Right ventricle myocardium superior (tissue), 1 donor: ENCODE measurements at places on chromosomes 6 and 20.

- no peak for DNase-seq
These were observed 24.2 kb downstream of the POFUT1 start for GRCh38 chr20:32231847-32232246.

DNA sequence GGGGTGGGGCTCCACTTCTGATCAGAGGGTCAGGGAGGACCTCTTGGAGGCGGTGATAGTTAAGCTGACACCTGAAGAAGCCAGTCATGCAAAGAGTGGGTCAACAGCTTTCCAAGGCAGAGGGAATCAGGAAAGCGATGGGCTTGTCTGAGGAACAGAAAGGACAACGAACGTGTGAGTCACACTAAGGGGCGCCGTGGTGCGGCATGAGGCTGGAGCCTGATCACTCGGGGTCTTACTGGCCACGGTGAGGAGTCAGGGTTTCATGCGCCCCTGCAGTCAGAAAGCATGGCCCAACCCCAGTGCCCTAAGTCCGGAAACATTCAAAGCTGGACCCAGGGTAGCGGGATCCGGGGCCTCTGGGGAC, 50.6 kb upstream of the SLC32A1 start:
- no peak for DNase-seq

DNA sequence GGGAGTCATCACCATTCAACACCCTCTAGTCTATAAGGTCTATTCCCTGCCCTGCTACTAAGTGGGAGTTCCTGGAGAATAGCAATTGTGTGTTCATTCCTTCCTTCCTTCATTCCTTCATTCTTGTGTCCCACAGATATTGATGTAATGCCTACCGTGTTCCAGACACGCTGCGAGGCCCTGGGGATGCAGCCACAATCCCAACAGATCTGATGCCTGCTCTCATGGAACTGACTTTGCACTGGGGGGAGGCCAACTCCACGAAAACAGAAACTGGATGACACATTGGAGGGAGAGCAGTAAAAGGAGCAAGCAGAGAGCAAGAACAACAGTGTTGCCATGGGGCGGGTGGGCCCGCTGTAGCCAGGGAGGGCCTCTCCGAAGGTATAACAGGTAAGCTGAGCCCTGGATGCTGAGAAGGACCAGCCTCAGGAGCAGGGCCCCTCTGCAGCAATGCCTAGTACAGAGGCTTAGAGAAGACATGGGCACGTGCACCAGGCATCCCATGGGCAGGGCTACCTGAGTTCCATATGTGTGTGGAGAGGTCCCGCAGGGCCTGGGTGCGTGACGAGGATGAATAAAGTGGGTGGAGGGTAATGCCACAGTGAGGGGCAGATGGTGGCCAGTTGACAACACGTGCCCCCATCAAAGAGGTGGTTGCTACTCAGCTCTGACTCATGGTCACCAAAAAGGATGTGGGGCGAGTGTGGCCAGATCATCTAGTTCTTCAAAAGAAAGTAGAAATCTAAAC, 173.9 kb downstream of the NFATC2 start:
- no peak for DNase-seq

- no peak for DNase-seq
These were observed 8.1 kb upstream of the ID1 start for GRCh38 chr20:31596831-31597480.

- DNase-seq, result peak; percentile 42
These were observed 67.3 kb upstream of the JAG1 start for GRCh38 chr20:10741060-10741459.

DNA sequence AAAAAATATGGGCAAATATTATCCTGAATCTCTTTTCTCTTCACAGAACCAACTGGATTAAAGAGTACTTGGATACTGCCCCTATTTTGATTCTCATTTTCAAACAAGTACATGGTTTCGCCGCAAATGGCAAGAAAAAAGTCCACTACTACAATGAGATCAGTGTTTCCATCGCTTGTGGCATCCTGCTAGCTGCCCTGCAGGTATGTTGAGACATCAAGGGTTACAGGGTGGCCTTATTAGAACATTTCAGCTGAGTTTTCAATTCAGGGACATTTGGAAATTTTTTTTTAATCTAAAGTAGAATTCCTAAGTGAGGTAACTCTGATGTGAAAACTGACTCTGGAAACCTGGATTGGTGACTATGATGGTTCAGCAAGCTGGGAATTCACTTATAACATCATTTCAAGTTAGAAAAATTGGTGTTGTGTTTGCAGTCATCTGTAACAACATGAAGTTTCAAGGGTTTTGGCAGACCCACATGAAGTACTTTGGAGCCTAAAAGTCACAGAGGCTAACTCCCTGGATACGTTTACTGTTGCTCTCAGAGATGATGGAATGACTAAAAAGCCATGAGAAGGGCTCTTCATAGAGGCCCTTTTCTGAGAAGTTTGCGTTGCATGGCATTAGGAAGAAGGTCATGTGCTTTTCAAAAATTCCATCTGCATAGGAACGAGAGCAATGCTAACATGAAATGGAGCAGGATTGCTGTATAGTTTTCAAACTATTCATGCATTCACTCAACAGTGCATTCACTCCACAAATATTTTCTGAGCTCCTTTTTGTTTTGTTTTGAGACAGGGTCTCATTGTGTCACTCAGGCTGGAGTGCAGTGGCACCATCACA, 25.5 kb downstream of the IYD start:
- DNase-seq, result no peak

- DNase-seq, result no peak
These were observed 145.5 kb upstream of the LAMP5 start for GRCh38 chr20:9368893-9369292.

GRCh38 chr6:28523241-28523622, 2.4 kb upstream of the GPX5 start:
- DNase-seq, result no peak

- DNase-seq, result no peak
These were observed 70.4 kb upstream of the CST7 start for GRCh38 chr20:24878657-24879056.

DNA sequence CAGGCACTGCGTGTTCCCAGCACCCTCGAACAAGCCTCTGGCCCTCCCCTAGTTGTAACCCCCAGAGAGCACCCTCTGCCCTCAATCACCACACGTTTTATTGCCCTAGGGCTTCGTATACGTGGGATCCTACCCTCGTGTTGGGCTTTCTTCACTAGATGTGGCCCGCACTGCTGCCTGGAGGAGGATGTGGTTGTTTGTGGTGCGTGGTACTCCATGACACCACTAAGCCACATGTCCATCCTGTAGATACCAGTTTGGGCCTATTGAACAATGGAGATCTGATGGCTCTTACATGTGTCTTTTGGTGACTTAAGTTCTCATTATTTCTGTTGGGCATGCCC, 17.0 kb downstream of the SLC2A4RG start:
- no peak for DNase-seq

GRCh38 chr6:169894377-169894960, 143.0 kb downstream of the ERMARD start:
- DNase-seq, result no peak

GRCh38 chr6:132107896-132108295, 156.7 kb upstream of the CCN2 start:
- no peak for DNase-seq

GRCh38 chr6:16810411-16810810, 49.2 kb upstream of the ATXN1 start:
- DNase-seq, result no peak

DNA sequence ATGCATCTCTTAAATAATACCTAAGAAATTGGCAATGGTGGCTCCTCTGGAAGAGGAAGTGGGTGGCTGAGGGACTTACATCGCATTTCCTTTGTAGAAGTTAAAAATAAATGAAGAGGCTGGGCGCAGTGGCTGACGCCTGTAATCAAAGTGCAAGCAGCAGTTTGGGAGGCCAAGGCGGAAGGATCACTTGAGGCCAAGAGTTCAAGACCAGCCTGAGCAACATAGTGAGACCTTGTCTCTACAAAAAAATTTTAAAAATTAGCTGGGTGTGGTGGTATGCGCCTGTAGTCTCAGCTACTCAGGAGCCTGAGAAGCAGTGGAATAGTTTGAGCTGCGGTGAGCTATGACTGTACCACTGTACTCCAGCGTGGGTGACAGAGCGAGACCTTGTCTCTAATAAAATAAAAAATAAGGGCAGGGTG, 12.2 kb upstream of the NCOA3 start:
- peak; percentile 62 for DNase-seq

DNA sequence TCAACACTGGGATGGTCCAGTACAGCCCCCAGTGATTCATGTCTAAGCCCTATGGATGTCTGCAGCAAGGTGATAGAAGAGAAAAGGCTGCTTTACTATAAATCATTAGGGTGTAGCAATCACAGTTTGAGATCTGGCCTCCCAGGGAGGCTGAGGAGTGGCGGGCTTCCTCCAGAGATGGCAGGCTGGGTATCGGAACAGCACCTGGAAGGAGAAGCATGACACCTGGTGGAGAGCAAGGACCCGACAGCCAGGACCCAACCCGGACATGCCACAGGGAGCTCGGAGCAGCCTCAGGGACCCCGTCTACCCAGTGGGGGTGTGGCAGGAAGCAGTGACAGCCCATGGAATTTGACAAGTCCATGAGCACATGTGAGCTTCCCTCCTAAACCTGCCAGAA, 114.8 kb upstream of the CD93 start:
- DNase-seq, result peak; percentile 54

- no peak for DNase-seq
These were observed 15.4 kb downstream of the UNC93A start for GRCh38 chr6:167306401-167306998.

GRCh38 chr6:57432919-57433684, 115.7 kb downstream of the PRIM2 start:
- no peak for DNase-seq

- no peak for DNase-seq
These were observed 919.5 kb upstream of the FLRT3 start for GRCh38 chr20:15256676-15257568.

- no peak for DNase-seq
These were observed 44.9 kb downstream of the SNX9 start for GRCh38 chr6:157867981-157868380.

GRCh38 chr6:69422475-69422874, 374.3 kb downstream of the LMBRD1 start:
- no peak for DNase-seq

DNA sequence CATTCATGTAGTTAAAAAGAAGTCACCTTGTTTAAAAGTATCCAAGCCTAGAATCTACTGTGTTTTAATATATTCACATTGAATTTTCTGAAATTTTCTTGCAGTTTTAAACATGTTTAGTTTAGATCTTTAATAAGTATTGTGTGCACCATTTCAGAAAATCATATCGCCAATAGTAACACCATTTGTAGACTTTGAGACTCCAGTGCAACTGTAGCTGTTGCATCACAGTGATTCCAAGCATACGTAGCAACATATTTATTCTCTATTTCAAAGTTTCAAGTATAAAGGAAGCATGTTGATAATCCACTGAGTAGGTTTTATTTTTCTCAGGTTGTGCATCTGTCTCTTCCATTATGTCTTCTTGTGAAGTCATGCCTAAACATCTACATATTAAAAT, 46.4 kb downstream of the HMGN3 start:
- no peak for DNase-seq

- no peak for DNase-seq
These were observed 3.7 kb upstream of the FKBPL start for GRCh38 chr6:32133786-32134185.

DNA sequence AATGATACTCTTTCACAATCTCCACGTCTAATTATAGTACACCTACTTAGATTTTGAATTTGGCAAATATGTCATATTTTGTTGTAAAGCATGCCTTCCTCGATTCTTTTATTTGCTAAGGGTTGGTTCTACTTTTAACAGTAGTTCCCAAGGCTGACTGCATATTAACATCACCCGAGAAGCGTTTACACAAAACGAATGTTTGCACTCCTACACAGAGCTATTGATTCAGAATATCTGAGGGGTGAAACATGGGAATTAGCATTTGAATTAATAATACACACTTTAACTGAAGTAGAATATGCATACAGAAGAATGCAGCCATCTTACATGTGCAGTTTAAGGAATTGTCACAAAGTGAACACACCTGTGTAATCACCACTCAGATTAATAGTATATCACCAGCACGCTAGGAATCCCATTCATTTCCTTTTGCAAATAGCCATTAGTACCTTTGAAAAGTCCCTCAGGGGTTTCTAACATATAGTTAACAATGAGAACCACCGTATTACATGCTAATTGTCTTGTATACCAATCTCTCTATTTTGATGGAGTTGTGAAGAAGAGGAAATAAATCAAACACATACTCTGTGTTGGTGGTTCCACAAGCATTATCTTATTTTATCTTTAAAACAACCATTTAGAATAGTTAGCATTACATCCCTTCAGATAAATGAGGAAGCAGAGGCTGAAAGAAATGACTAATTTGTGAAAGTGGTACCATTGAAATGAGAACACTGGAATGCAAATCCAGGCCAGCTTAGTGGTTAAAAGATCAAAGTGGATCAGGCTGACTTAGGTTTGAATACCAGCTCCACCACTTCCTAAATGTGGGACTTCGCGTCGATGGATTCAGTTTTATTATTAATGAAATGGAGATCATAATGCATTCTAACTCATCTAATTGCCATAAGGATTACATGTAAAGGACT, 317.6 kb downstream of the HDGFL1 start:
- no peak for DNase-seq

DNA sequence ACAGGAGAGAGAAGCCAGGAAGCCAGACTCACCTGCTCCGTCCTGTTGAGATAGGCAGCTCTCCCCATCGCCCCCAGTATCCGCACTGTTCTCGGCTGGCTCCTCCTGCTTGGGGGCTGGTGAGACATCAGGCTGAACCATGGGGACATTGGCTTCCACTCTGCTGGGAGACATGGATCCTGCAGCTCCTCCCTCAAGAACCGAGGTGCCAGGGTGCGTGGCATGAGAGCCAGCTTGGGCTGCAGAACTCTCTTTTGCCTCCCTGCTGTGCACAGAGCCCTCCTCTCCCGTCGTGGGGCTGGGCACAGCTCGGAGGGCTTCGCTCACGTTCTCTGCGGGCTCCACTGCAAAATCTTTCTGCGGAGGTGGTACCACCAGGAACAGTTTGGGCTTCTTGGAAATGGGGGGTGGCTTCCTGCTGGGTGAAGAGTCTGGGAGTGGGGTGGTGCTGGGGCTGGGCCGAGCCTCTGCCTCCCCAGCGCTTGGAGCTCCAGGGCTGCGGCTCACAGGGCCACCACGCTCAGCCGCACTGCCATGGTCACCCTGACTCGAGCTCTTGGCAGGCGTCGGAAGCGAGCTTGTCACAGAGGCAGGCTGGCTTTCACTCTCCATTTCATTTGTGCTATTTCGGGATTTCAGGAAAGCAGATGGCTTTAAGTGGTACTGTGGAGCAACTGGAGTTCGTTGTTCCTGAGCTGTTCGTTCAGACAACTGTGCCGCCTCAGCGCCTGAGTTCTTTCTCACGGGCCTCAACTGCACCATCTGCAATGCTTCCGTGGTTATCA, 26.5 kb downstream of the HEBP2 start:
- peak; percentile 72 for DNase-seq
